K562 (cell line): ENCODE measurements at places on chromosomes 13 and 19. TPM values are rescaled to one million over a fixed set of nuclear protein-coding genes. Genes with fewer than 3 reads are reported as not detected.
A peak's percentile ranks its signal among the peaks of the same experiment; 100 is the strongest.

GRCh38 chr19:5017235-5017634 lies 48.3 kb downstream of the KDM4B start:
- no peak overlapping the region for H3K27ac ChIP-seq
- H3K36me3 ChIP-seq, result peaks cover 25% of the 10 kb centered on the region; the same call in 2 of the 3 replicates
- no peak overlapping the region for H3K4me3 ChIP-seq
- no peaks in the 10 kb centered on the region for H3K27me3 ChIP-seq
- no peak for DNase-seq
- H3K4me1 ChIP-seq, result peaks cover 24% of the 10 kb centered on the region

DNA sequence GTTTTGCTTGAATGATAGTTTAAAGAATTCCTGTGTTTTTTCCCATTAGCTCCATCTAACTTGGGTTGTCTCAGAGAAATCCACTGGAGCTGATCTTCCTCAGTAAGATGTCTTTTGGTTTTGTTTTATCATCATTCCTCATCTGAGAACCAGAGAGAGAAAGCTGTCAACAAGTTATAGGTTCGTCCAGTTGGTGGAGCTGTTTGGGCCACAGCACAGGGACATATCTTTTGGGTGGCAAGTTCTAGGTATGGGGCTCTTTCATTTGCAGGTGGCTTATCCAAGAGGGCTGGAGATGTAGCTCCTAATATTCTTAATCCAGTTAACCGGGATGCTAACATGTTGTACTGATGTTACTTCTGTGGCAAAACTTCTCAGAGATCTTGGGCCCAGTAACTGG lies 174.2 kb downstream of the KCNRG start:
- H3K27me3 ChIP-seq, result no peaks in the 10 kb centered on the region
- no peaks in the 10 kb centered on the region for H3K36me3 ChIP-seq
- H3K4me3 ChIP-seq, result no peak overlapping the region
- H3K27ac ChIP-seq, result no peak overlapping the region
- DNase-seq, result peak; percentile 43

GRCh38 chr13:48646791-48647190 lies 6.9 kb upstream of the CYSLTR2 start:
- H3K36me3 ChIP-seq, result no peaks in the 10 kb centered on the region
- H3K27ac ChIP-seq, result no peak overlapping the region
- no peak for DNase-seq
- H3K4me3 ChIP-seq, result no peak overlapping the region

DNA sequence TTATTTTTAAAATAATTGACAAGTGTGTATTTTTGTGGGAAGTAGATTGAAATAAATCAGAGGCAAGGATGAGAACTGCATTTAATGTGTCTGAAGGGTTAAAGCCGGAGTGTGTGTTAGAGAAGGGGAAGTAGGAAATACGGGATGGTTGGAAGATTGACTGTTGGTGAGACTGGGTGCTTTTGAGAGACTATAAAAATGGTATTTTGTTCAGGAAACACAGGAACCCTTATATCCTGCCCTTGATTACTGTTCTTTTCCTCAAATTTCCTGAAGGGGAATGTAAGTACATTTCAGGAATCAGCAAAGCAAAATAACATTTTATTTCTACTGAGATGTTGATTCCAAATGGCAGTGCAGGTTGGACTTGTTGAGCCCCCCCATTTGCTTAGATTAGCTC lies 15.1 kb downstream of the IFT88 start:
- no peak for DNase-seq
- H3K4me1 ChIP-seq, result no peaks in the 10 kb centered on the region
- H3K27ac ChIP-seq, result no peak overlapping the region
- peaks cover 10% of the 10 kb centered on the region; the same call in 2 of the 3 replicates for H3K36me3 ChIP-seq
- H3K27me3 ChIP-seq, result no peaks in the 10 kb centered on the region

SIGLEC7 gene
- not detected in 2 replicates for total RNA-seq

ADPRHL1 gene
- total RNA-seq, result 0.31 and 0.54 TPM in 2 replicates
